ENCODE measurements at places on chromosomes 1 and 21. TPM values are rescaled to one million over a fixed set of nuclear protein-coding genes. Genes with fewer than 3 reads are reported as not detected.

- DNase-seq, result no peak
Measured at GRCh38 chr21:15255261-15255660, 190.5 kb upstream of the NRIP1 start.

- no peak for DNase-seq
Measured at GRCh38 chr1:45971335-45971734, 161.1 kb downstream of the PIK3R3 start.

DNA sequence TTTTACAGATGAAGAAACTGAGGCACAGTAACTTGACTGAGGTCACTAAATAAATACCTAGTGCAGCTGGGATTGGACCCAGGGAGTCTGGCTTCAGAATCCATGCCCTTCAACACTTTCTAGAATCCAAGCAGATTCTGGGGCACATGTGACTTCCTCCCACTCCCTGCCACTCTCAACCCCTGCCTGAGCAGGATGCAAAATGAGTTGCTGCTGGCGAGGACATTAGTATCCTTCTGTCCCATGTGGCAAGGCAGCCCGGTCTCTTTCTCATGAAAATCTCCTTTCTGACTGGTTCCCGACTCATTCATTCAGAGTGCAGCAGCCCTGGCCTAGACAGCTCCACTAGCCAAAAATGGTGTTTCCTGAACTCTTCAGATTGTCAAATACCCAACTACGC lies 28.4 kb downstream of the TNNT2 start:
- no peak for DNase-seq

GRCh38 chr1:175169286-175170018 lies 23.1 kb downstream of the KIAA0040 start:
- no peak for DNase-seq

DNA sequence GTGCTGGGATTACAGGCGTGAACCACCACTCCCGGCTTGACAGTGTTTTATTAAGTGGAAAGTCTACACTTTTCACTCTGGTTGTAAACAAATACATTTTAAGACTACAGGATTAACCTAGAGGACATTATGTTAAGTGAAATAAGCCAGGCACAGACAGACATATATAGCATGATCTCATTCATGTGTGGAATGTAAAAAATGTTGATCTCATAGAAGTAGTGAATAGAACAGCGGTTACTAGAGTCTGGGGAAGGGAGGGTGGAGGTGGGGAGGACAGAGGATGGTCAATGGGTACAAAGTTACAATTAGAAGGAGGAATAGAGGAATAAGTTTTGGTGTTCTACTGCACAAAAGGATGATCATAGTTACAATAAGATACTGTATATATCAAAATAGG lies 16.9 kb downstream of the CTH start:
- DNase-seq, result no peak

- DNase-seq, result no peak
Measured at GRCh38 chr21:18603261-18603660, 199.7 kb upstream of the TMPRSS15 start.

DNA sequence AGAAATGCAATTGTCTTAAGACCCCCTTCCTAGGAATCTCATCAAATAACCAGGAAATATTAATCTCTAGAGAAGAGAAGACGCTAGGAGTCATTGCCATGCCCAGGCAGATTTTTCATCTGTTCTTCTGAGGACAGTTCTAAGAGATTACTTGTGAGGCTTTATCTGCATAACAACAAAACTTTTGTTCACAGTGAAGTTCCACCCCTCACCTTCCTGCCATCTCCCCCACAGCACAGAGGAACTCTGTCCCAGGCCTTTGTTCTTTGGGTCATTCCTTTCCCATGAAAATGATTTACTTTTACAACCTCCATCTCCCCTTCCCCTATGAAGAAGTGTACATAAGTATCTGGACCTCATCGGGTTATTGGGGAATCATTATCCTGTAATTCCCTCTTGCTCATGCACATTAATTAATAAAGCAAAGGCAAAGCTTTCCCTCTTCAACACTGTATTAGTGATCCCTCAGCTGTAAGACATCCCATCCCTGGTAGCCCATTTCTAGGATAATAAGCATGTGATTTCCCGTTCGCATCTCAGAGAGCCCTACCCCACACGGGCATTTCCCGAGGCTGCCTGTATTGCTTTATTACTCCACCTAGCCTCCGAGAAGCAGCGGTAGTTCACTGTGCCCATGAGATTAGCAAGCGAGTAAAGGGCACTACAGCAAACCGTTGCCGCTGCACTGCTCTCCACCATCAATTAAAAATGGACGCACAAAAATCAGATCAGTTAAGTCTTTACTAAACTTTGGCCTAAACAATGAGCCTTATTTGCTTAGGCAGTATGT lies 384.4 kb upstream of the CAMK1G start:
- no peak for DNase-seq

DNA sequence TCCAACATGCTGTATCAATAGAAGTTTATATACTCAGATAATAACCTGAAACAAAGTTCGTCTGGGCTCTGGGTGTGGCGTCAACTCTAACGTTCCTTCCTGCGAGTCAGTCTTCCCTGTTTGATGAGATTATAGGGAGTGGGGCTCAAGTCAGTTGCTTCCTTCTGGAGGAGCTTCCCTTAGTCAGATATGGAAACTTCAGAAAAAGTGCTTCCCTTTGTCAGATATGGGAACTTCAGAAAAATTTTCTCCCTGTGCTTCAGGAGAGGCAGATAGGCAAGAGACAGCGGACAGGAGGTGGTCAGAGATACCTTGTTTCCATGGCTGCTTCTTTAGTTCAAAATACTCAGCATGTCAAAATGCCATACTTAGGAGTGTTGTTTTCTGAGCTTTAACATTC lies 51.1 kb upstream of the PRDX6 start:
- no peak for DNase-seq

PLA2G5 gene
- total RNA-seq, result 2.4 TPM

HJV gene
- total RNA-seq, result not detected
